Uterus (tissue), 4 donors: ENCODE measurements at places on chromosomes 12 and 14. TPM values are rescaled to one million over a fixed set of nuclear protein-coding genes. Genes with fewer than 3 reads are reported as not detected.
A peak's percentile ranks its signal among the peaks of the same experiment; 100 is the strongest.

GRCh38 chr12:57840726-57841125 lies 5.8 kb downstream of the CTDSP2 start:
- peaks cover 17% of the 10 kb centered on the region for H3K4me1 ChIP-seq
- no peaks in the 10 kb centered on the region for H3K36me3 ChIP-seq
- no peak for DNase-seq
- no peak overlapping the region for H3K4me3 ChIP-seq

Gene DCD
- total RNA-seq, result not detected

GRCh38 chr12:1776170-1776921 lies 44.0 kb upstream of the LRTM2 start:
- H3K36me3 ChIP-seq, result no peaks in the 10 kb centered on the region
- no peak for DNase-seq
- no peak overlapping the region for H3K27ac ChIP-seq
- H3K27me3 ChIP-seq, result no peaks in the 10 kb centered on the region

DNA sequence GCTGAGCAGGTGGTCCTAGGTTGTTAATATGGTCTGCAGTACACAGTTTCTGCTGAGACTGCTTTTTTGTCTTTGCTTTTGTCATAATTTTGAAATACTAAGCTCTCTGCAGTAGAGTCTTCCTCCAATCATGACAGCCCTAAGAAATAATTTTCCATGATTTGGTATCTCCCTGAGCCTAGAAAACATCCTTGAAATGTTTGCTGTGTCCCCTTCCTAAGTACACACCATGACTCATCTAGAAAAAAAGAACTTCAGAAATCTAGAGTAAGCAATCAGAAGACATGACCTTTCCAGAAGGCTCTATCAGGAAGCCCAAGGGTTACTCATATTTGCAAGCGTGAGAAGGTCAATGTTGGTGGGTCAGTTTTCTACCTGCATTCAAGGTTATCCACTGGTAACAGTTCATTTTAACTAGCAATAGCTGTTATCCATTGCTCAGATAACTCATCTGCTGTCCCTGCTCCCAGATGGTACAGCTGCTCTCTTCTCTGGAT lies 16.4 kb downstream of the DAD1 start:
- no peak for DNase-seq
- no peaks in the 10 kb centered on the region for H3K4me1 ChIP-seq
- H3K27me3 ChIP-seq, result no peaks in the 10 kb centered on the region
- no peaks in the 10 kb centered on the region for H3K36me3 ChIP-seq
- H3K4me3 ChIP-seq, result no peak overlapping the region
- H3K27ac ChIP-seq, result no peak overlapping the region

- no peak overlapping the region for H3K4me3 ChIP-seq
- no peaks in the 10 kb centered on the region for H3K27me3 ChIP-seq
- no peaks in the 10 kb centered on the region for H3K4me1 ChIP-seq
- H3K27ac ChIP-seq, result no peak overlapping the region
- no peak for DNase-seq
- H3K36me3 ChIP-seq, result no peaks in the 10 kb centered on the region
Measured at GRCh38 chr14:40986655-40987054, 620.0 kb upstream of the LRFN5 start.

Gene LRCOL1
- total RNA-seq, result 7.1 TPM

- no peaks in the 10 kb centered on the region for H3K36me3 ChIP-seq
- no peak overlapping the region for H3K27ac ChIP-seq
- no peak for DNase-seq
- no peaks in the 10 kb centered on the region for H3K27me3 ChIP-seq
Measured at GRCh38 chr12:52428121-52428520, 6.0 kb downstream of the KRT75 start.

Gene GLT8D2
- 12.6 TPM for total RNA-seq

Gene ACRBP
- total RNA-seq, result 1.6 TPM

GRCh38 chr14:86217523-86217922 lies 687.6 kb downstream of the FLRT2 start:
- no peaks in the 10 kb centered on the region for H3K27me3 ChIP-seq
- no peaks in the 10 kb centered on the region for H3K36me3 ChIP-seq
- no peak overlapping the region for H3K4me3 ChIP-seq
- no peaks in the 10 kb centered on the region for H3K4me1 ChIP-seq
- H3K27ac ChIP-seq, result no peak overlapping the region

Gene SERPINA10
- not detected for total RNA-seq

- peaks cover 8% of the 10 kb centered on the region for H3K4me1 ChIP-seq
- no peaks in the 10 kb centered on the region for H3K36me3 ChIP-seq
- no peak for DNase-seq
- H3K4me3 ChIP-seq, result no peak overlapping the region
- peak overlapping the region; percentile 83 for H3K27ac ChIP-seq
Measured at GRCh38 chr12:94265966-94266745, 117.8 kb downstream of the PLXNC1 start.

Gene FOXN4
- total RNA-seq, result not detected

DNA sequence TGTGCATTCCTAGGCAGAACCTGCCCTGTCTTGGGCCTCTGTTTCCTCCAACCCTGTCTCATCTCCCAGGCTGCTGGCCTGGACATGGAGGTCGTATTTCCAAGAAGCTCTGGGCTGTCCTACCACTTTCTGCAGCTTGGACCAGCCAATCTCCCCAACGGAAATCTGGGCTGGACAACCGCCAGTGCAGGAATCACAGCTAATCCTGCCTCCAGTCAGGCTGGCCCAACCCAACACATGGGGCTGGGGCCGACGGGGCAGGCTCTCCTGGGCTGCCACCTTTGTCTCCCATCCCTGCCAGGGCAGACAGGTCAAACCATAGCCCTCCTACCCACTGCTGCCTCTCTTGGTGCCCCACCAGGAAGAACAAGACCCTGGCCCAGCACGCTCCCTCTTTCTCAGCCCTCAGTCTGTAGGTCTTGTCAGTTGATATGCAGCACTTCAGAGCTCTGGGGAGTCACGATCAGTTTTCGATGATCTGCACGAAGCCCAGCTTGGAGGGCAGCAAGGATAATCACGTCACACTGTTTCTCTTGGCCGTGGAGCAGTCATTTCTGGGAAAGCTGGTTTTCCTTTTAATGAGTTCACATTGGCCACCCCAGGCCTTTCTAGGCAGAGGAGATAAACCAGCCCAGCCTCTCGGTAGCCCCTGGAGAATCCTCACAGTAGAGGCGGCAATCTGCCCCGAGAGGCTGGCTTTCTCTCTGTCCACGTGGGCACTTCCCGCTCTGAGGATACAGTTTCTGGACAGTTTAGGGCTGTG lies 195.2 kb upstream of the PRMT8 start:
- H3K27ac ChIP-seq, result no peak overlapping the region
- DNase-seq, result no peak
- no peaks in the 10 kb centered on the region for H3K27me3 ChIP-seq

DNA sequence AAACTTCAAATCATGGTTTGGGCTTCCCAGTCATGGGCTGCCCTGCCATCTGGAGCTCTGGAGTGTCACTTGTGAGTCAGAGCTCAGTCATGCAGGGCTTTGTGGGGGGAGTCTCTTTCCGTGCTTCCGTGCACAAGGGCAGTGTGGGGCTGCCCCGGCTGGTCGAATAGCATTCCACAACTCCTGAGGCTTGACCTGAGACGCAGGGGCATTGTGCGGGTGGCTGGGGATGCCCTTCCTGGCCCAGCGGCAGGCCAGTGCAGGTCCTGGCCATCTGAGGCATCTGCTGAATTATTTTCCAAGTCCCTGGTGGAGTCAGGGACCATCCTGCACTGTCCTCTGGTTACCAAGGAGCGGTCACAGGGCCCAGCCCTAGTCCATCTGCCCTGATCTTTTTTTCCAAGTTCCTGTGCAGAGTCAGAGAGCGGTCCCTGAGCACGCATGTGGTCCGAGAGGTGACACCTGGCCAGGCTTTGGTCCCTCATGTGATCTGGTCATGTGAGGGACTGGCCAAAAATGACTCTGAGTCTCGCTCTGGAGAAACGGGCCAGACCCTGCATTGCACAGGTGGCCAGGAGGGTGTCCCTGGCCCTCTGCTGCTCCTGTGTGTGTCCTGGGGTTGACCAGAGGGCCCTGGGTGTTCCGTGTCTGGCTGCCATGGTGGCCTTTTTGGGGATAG lies 167.0 kb upstream of the ALG10B start:
- H3K27ac ChIP-seq, result no peak overlapping the region
- H3K27me3 ChIP-seq, result no peaks in the 10 kb centered on the region
- H3K4me3 ChIP-seq, result no peak overlapping the region
- no peaks in the 10 kb centered on the region for H3K36me3 ChIP-seq

DNA sequence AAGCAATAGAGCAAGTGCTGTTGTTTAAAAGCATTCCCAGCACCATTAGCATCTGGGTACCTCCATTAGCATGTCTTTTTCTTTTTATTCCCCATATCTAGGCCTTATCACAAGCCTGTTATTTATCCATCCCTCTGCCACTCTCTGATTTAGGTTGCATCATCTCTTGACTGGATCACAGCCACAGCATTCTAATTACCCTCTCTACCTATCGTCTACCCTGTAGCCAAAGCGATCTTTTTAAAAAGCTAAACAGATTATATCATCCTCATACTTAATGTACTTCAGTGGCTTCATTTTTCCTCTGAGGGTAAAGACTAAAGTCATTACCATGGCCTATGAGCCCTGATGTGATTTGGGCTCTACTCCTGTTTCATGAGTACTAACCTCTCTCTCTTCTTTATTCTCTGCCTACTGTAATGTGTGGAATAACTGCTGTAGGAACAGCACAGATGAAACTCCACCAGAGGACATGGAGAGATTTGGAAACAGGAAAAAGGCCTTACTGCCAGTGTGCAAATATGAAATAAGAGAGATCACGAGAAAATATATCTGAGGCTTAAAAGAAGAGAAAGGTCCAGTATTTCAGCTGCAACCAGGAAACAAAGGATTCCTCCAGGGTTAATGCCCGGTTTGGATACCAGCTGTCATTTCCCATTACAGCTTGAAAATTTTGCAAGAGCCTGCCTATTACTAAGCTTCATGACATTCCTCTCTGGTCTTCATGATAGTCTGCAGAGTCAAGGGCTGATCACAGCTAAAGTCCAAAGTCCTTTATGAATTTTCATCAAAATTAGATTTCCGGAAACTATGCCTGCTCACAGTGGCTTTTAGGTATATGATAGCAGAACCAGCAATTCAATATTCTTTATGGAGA lies 422.5 kb upstream of the PDE3A start:
- H3K4me3 ChIP-seq, result no peak overlapping the region
- no peak overlapping the region for H3K27ac ChIP-seq
- DNase-seq, result no peak
- H3K36me3 ChIP-seq, result no peaks in the 10 kb centered on the region
- no peaks in the 10 kb centered on the region for H3K27me3 ChIP-seq
